ENCODE measurements at places on chromosomes 1 and 21.
A peak's percentile ranks its signal among the peaks of the same experiment; 100 is the strongest.

DNA sequence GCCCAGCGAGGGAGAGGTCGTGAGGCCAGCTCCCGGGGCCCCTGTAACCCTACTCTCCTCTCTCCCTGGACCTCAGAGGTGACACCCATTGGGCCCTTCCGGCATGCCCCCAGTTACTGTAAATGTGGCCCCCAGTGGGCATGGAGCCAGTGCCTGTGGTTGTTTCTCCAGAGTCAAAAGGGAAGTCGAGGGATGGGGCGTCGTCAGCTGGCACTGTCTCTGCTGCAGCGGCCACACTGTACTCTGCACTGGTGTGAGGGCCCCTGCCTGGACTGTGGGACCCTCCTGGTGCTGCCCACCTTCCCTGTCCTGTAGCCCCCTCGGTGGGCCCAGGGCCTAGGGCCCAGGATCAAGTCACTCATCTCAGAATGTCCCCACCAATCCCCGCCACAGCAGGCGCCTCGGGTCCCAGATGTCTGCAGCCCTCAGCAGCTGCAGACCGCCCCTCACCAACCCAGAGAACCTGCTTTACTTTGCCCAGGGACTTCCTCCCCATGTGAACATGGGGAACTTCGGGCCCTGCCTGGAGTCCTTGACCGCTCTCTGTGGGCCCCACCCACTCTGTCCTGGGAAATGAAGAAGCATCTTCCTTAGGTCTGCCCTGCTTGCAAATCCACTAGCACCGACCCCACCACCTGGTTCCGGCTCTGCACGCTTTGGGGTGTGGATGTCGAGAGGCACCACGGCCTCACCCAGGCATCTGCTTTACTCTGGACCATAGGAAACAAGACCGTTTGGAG, 23.7 kb upstream of the TNFRSF1B start:
- DNase-seq, result no peak

DNA sequence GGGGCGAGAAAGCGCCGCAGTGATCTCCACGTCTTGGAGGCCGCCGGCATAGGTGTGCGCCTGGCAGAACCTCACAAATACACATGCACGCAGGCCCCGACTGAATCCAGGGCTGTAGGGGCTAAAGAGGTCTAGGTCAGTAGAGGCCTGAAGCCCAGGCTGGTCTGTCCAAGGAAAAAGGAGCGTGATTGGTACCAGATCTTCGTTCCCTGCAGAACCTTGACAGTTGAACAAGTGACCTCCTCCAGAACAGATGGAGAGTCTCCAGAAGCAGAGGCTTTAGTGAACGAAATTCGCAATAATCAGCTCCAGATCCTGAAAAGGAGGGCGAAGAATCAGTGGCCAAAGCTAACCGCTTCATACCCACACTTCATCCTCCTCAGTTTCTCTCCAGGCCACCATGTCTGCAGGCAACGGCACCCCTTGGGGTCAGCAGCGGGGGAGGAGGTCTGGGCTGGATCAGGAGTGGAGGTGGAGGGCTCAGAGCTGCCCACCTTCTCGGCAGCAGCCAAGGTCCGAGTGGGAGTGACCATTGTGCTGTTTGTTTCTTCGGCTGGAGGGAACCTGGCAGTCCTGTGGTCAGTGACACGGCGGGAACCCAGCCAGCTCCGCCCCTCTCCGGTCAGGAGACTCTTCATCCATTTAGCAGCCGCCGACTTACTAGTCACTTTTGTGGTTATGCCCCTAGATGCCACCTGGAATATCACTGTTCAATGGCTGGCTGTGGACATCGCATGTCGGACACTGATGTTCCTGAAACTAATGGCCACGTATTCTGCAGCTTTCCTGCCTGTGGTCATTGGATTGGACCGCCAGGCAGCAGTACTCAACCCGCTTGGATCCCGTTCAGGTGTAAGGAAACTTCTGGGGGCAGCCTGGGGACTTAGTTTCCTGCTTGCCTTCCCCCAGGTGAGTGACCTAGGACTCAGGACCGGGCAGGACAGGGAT, 749 bp upstream of the PEX11B start:
- peak; percentile 38 for DNase-seq

DNA sequence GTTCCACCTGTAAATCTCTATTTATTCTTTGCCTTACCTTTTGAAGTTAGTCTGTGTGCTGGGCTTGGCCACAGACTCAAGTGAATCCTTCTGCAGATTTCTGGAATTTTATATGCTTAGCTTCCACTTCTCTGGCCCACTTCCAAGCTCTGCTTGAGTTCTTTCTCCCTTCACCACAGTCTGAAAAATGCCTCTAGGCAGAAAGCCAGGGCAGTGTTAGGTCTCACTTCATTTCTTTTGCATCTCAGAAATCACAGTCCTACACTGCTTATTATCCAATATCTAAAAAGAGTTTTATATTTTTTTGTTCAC, 48.9 kb downstream of the INKA2 start:
- DNase-seq, result peak; percentile 34

DNA sequence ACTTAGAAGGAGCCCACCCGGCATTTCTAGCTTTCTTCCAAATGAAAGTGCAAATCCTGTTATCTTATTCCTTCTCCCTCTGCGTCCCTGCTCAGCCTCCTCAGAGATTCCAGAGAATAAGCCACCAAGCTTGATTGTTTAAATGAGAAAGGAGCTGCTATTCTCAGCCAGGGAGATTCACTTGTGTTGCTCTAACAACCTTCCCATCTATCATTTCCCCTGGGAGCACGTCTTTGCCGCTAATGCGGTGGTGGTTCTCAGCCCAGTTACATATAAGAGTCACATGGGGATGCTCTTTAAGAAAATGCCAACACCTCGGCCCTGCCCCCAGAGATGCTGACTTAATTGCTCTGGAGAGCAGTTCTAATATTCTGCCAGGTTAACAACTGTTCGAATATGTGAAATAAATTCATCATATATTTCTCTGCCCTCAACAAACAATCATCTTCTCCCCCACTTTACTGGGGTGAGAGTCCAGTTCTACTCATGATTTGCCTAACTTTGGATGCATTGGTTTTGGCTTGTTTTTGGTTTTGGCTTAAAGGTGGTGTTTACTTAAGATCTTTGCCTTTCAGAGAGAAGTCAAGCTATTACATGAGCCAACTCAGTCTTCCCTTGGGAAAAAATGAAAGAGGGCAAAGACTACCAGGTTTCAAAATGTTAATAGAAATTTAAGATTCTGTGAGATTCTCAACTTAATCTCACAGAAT, 213.9 kb downstream of the SEC16B start:
- DNase-seq, result no peak

DNA sequence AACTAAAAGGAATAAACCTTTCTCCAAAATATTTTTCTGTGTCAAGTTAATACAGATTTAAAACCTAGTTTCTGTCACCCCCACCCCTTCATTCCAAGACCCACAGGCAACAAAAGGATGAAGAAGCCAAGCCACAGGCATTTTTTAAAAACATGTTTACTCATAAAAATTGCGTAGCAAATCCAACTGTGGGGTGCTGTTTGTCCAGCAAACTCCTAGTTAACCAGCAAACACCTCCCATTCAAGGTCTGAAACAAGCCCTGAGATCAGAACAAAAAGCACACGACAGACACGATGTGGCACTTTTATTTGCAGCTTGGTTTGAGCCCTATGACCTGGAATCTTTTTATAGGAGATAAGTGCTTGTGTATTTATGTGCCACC, 149.9 kb upstream of the CAMK1G start:
- no peak for DNase-seq

GRCh38 chr1:166865926-166866325, 10.1 kb downstream of the TADA1 start:
- no peak for DNase-seq

GRCh38 chr21:43987509-43987908, 24.6 kb upstream of the TRAPPC10 start:
- no peak for DNase-seq

DNA sequence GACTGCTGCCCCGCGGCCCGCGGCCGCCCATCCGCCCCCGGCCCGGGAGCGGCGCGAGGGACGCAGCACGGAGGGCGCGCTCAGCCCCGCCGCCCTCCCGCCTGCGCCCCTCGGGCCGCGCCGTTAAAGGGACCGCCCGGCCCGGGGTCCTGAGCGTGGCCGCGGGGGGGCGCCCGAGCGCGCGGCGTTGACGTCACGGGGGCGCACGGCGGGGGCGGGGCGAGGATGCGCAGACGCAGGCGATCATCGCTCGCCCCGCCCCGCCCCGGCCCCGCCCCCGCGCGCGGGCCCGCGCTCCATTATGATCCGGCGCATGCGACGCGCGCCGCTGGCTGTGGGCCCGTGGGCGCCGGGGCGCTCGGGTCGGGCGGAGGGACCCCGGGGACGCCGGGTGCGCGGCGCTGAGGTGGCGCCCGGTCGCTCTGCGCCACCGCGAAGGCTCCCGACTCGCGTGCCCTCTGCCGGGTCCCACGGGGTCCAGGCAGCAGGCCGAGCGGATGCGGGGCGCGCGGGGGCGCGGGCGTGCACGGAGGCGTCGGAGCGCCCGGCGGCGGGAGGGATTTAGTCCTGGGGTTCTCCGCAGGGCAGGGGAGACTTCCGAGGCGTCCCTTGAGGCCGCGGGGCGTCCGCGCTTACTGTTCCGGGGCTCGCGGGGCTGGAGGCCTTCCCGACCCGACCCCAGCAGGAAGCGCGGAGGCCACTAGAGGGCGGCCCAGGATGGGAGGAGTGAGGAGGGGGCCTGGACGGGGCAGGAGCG, at the start of gene DVL1:
Gene DVL1, minus strand, starts transcription at position 163 of the 757 bp plus-strand sequence. CDS start 353 bp downstream, outside the sequence.
- DNase-seq, result peak; percentile 26

- DNase-seq, result no peak
Observed at GRCh38 chr21:46094401-46095082, 3.4 kb upstream of the COL6A2 start.

All from anterior cingulate cortex (tissue), 58 donors.